ENCODE measurements at places on chromosomes 5 and 9.

DNA sequence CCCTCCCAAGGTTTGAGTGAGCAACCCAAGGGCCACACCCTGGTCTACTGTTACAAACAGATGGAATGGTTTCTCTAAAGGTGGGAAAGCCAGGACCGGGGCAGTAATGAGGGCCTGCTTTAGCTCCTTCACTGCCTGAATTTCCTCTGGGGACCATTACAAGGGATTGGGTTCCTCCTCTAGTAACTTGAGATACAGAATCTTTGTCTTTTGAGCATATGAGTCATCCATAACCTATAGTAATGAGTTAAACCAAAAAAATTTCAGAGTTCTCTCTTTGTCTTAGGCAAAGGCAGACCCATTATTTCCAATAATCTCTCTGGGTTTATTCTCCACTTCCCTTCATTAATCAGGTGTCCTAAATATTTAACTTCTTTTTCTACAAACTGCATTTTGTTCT is 618.8 kb downstream of the HINT1 start:
- DNase-seq = no peak

GRCh38 chr5:1658665-1659064 is 134.9 kb upstream of the LPCAT1 start:
- no peak for DNase-seq

DNA sequence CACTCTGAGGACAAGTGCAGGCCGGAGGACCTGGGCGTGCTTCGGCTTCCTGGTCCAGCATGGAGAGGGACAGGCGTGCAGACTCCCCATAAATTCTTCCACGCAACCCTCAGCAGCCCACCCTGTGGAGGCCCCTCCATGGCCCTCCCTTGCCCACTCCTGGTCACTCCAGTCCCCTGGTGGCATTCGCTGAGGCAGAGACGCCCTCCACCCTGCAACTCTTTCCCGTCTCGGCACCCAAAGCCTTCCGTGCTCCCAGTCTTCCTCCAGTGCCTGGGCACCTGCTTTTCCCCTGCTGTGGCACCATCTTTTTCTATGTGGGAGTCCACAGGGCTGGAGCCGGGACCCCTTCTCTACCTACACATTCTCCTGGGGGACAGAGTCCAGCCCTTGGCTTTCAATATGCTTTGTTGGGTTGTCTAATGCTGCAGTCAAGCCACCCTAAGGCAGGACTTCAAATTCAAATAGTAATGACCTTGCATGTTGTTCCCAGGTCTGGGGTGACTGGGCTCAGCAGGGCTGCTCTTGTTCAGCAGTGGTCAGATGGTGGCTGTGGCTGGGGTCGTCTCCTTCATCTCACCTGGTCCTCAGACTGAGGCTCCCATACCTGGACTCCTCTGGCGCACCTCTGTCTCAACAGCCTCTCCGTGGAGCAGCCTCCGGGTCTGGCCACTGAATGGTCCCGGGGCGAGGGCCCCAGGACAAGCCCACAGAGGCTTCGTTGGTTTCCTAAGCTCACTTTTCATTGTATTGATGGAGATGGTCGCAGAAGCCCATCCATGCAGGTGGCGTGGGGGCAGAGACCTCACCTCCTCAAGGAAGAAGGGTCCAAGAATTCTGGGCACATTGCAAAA is 15.2 kb downstream of the MRPL36 start:
- no peak for DNase-seq

DNA sequence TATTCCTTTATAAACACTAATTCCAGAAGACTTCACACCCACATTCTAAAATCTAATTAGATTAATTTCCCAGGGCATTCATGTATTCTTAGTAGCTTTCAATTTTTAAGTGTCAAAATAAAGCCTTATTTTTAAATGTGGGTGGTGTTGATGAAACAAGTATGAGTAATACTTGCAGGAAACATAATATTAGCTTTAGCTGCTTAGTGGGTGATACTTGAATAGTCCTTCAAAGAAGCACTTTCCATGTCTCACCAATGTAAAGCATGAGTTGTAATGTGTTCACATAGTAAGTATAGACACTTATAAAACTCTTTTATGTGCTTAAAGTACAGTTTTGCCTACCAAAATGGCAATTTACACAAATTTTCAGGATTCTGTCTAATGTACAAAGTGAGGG is 6.9 kb downstream of the FNBP1 start:
- DNase-seq = no peak

DNA sequence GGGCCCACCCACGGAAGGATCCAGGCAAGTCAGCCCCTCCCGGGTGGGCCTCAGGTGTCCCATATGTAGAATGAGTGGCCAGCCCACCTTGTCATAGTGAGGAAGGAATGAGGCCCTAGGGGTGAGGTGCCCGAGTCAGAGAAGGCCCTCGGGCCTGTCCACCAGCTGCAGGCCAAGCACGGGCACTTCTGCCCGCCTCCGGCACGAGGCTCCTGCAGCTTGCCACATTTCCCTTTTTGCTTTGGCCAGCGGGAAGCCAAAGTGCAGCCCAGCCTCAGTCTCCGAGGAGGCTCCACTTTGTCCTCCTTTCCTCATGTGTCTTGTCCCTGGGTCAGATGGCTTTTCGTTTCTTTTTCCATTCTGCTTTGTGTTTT is 72.9 kb downstream of the PSMB7 start:
- no peak for DNase-seq

DNA sequence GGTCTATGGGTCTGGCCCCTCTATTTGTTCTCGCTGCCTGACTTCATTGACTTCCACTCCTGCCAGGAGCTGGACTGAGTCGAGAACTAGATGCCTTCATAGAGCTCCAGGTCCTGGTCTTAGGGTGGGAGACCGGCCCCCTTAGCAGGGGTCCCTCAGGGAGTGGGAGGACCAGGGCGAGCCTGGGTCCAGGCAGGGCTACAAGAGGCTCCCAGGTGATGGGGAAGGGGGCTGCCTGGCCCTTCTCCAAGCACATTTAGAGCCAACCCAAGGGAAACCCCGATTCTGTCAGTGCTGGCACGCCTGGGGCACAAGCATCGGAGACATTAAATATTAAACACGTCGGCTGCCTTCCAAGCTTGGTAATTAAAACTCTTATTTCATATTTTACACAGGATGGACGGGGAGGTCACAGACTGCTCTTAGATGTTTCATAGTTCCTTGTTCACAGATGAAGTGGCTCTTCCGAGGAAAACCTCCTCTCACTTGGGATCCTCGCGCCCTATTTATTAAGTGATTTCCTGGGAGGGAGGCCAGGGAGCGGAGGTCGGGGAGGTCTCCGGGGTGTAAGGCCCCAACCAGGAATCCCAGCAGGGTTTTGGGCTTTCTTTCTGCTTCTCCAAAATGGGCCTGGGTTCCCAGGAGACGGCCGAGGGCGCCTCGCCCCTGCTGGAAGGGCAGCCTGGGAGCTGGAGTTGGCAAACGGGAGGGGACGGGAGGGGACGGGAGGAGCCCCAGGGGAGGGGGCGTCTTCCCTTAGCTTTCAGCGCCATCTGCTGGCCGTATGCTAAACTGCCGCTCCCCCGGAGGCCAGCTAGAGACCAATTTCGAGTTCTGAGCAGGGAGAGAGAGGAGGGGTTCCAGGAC is 23.4 kb upstream of the ZBTB43 start:
- DNase-seq = no peak

DNA sequence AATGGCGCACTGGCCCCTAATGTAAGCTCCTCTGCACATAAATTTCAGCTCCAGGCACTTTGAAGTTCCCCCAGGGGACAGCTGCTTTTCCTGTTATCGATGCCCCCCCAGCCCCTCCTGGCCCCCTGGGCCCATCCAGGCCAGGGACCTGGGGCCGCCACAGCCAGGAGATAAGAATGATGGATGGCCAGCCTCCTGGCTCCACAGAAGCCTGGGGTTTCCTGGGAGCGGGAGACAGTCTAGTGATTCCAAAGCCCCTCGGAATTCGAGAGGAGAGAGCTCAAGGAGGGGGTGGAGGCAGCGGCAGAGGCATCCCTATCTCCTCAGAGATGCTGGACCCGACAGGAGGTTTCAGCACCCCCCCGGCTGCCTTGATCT is 98.4 kb upstream of the HAND1 start:
- no peak for DNase-seq

DNA sequence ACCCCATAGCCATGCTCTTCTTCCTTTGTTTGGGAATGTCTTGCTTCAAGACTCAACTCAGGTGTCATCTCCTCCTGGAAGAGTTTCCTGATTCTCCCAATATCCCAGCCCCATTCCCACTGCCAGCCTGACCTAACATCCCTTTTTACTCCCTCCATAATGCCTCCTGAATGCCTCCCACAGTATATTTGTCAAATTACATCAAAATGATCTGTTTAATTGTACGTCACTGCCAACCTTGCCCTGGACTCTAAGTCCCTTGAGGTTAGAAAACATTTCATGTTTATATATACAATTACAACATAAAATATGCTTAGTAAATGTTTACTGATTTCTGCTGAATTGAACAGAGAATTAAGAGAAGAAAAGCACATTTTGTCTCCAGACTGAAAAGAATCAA is 301.6 kb upstream of the PDE4D start:
- DNase-seq = no peak

GRCh38 chr9:117180896-117181445 is 233.9 kb downstream of the ASTN2 start:
- DNase-seq = no peak

DNA sequence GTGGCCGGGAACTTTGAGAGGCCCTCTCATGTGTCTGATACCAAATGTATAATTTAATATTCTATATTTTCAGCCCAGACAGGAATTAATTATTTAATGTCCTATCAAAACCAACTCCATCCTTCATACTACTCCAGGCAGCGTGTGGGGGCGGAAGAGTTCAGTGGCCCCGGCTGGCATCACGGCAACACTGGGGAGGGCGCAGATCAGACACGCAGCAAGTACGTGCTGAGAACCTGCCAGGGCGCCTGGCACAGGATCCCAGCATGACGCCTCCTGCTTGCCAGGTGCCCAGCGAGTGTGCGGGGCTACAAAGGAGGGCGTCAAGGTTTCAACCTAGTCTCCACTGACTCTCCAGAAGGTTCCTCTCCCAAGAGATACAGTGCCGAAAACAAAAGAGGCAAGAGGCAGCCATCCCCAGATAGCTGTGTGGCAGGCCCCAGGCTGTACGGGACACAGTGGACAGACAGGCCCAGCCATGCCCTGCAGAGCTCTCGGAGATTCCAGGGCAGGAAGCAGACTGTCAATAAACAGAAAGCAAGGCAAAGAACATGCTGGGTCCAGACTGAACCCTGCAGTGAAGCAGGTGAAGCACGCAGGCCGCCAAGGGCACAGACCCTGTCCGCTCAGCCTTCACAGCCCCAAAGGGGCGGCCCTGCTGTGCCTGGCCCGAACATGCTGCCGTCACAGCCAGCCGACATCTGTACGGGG is 110.3 kb downstream of the VAV2 start:
- no peak for DNase-seq

DNA sequence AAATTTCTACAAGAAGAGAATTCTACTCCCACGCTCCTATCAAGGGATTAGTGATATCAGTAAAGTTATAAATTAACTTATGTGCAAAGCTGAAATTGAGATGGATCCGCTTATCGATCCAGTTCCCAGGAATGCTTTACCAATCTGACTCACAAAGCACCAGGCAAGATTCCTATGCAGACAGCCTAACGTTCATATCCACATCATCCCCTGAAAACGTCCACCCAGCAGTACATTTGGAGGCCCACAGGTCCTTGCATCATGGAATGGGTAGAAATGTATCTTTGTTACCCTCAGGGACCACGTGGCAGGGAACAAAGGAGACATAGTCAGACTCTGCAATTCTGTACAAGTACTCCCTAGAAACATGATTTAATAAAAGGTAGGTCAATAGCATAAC is 147.4 kb downstream of the ESM1 start:
- DNase-seq = no peak

DNA sequence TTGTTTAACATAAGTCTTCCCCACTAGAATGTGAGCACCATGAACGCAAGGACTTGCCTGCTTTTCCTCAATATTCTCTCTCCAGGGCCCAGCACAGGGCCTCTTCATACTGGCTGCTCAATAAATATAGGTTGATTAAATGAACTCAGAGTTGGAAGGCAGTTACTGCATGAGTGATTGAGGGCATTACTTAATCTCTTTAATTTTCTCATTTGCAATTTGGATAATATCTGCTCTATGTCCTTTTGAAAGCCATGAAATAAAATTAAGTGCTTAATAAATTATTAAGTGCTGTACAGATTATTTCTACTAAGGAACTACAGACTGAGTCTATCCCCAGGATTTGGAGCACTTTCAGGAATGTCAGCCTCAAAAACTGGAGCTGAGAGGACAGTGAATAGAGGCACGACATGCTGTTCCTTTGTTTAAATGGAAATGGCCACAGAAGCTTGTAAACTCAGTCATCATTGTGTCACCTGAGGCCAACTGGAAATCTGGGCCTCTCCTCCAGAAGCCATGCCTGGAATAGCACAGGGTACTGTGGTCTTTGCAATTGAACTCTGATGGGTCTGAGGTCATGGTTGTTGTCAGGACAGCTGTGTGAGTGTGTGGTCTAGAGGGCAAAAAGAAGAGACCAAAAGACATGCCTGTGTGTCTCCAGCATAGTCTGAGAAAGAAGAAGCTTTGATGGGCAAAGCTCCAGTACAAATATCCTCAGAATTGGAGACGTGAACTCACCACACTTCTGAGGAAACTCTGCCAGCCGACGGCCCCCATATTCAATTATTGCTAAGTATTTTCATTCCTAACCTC is 86.1 kb downstream of the SH3TC2 start:
- DNase-seq = no peak

- DNase-seq = no peak
Measured at GRCh38 chr9:86629530-86629929, 275.3 kb upstream of the TUT7 start.

DNA sequence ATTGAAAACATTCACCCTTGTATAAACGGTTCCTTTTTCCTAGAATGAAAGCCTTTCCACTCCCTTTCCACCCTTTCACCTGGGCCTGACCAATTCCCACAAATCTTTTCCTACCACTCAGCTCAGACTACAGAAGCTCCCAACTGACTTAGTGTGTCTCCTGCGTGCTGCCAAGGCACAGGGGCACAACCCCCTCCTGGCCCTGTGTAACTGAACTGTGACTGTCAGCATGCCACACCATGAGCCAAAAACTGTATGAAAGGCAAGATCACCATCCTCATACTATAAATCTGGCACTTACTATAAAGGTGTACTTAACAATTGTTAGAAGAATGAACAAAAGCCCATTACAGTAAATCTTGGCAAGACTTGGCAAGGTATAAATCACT is 11.5 kb downstream of the NOL8 start:
- no peak for DNase-seq

DNA sequence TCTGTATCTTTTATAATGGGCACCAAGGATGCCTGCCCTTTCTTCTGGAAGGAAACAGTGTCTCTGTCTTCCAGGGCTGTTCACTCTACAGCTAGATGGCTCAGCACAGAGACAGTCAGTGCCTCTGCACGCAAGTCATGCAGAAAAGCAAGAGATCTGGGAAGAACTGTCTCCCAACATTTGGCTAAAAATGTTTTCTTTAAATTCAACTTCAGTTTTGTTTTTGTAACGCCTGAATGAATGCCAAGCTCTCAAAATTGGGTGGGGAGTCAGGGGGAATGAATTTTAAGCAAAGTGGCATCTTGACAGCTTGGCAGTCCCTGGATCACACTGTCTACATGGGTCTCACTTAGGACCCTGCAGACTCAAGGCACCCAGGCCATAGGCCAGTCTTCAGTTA is 12.6 kb downstream of the OLFML2A start:
- DNase-seq = no peak
